Activated CD4-positive, alpha-beta T cell treated with anti-CD3 and anti-CD28 coated beads for 1 hour (primary cell): ENCODE measurements at places on chromosomes 6 and 20.

GRCh38 chr6:145569140-145569539 is 166.2 kb downstream of the EPM2A start:
- DNase-seq, result no peak

- no peak for DNase-seq
Measured at GRCh38 chr20:34541264-34541901, 17.1 kb upstream of the MAP1LC3A start.

- no peak for DNase-seq
Measured at GRCh38 chr6:95959261-95959660, 56.5 kb upstream of the FUT9 start.

GRCh38 chr20:33850159-33850558 is 39.0 kb downstream of the CHMP4B start:
- DNase-seq, result no peak

DNA sequence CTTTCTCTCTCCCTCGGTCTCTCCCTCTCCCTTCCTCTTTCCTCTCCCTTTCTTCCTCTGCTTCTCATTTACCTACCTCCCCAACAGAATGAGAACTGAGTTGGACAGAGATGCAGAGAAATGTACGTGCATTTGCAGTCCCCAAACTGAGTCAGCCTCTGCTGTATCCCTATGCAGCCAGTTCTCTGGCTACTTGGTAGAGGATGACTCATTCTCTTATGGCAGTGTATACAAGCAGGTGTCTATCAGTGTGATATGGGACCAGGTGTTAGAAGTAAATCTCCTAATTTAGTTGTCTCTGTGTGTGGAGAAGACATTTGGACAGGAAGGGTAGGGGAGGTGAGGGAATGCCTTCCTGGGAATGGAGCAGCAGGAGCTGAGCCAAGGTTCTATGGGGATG is 470.8 kb downstream of the CD109 start:
- DNase-seq, result no peak

- no peak for DNase-seq
Measured at GRCh38 chr6:47302043-47302442, 7.7 kb downstream of the TNFRSF21 start.

DNA sequence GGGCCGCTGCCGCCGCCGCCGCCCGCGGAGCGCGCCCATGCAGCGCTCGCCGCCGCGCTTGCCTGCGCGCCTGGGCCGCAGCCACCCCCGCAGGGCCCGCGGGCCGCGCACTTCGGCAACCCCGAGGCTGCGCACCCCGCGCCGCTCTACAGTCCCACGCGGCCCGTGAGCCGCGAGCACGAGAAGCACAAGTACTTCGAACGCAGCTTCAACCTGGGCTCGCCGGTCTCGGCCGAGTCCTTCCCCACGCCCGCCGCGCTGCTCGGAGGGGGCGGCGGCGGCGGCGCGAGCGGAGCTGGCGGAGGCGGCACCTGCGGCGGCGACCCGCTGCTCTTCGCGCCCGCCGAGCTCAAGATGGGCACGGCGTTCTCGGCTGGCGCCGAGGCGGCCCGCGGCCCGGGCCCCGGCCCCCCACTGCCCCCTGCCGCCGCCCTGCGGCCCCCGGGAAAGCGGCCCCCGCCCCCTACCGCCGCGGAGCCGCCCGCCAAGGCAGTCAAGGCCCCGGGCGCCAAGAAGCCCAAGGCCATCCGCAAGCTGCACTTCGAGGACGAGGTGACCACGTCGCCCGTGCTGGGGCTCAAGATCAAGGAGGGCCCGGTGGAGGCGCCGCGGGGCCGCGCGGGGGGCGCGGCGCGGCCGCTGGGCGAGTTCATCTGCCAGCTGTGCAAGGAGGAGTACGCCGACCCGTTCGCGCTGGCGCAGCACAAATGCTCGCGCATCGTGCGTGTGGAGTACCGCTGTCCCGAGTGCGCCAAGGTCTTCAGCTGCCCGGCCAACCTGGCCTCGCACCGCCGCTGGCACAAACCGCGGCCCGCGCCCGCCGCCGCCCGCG is 730 bp downstream of the INSM1 start:
- no peak for DNase-seq

GRCh38 chr20:10863337-10864060 is 189.7 kb upstream of the JAG1 start:
- no peak for DNase-seq

GRCh38 chr6:70285201-70285600 is 17.7 kb downstream of the COL9A1 start:
- no peak for DNase-seq

DNA sequence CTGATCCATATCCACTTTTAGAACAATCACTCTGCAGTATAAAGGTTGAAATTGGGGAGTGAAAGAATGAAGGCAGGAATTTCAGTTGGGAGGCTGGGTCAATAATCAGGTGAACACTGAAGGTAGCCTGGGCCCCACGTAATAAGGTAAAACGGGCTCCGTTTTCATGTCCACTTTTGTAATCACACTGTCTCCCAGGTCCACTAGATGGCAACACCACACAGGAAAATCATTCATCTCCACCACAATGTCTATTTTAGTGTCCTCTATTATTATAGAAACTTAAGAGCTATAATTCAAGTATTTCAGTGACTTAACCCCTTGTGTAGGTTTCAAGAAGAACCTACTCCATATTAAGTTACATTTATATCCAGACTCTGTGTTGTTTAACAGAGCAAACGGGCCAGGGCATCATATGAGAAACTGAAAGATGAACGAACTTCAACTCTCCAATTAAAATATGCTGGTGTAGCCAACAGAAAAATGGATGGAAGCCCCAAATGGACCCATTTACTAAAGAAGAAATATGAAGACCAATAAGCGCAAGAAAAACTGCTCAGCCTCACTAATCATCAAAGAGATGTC is 45.9 kb upstream of the MC3R start:
- DNase-seq, result no peak

DNA sequence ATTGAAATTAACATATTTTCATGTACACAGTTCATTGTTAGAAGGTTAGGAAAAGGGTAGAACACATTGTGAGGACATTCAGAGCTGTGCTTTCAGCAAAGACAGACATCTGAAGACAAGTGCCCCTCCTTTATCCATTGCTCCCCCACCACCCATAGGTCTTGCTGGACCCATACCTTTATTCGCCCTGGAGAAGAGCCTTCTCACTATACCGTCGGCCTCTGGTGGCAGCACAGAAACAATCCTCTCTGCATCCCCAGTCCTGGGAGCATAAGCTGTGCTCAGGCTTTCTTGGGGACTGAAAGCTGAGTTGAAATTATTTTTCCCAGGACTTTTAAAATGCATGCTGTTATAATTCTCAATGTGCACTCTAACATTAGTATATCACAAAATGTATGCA is 372.3 kb downstream of the EPHA7 start:
- DNase-seq, result no peak

DNA sequence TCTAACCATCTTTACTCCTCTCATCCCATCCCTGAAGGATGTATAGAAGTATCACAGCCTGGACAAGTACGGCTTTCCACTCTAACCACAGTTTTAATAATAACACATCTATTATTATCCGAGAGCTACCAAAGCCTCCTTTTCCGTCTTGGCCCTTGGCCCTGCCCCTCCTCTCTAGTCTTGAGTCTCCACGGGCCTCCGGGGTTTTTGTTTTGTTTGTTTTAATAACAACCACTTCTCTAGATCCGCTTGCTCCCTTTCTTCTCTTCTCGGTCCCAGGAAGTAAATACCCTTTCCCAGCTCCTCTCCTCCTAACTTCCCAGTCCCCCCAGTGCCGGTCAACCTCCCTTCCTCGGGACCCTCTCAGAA is 661 bp downstream of the LCA5 start:
- DNase-seq, result no peak

DNA sequence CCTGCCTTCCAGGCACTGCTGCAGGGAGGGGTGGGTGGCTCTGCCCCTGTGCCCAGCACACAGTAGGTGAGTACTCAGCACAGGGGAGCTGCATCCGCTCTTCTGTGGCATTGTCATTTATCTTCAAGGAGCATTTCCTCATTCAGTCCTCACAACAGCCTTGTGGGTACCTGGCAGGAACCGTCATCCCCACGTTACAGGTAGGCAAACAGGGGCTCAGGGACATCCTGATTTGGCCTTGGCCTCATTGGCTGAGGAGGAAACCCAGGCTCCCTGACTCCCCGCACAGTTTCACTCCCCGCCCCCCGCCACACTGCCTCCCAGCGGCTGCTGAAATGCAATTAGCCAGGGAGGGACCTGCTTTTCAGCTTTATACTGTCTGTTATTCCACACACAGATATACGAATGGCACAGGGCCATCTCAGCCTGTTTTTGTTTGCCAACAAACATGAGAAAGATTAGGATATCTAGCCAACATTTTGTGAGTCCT is 24.2 kb upstream of the PNPLA1 start:
- DNase-seq, result no peak

- DNase-seq, result no peak
Measured at GRCh38 chr6:37913210-37913609, 93.7 kb downstream of the ZFAND3 start.

DNA sequence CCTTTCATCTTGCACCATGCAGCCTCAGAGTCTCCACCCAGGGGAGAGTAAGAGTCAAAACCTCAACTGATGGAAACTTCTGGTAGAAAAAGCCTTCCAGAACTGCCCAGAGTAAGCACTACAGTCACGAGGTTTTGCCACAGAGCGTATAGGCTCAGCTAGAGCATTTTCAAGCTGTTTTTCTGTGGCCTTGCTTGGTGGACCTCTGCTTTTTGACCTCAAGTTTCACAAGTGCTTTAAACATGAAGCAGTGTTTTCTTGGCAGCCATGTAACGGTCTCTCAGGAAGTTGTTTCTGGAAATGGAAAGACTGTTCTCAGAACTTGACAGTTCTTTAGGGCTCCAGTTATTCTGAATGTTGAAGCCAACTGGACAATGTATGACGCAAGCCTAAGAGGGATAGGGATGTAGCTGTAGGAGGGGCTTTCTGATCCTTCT is 146.5 kb downstream of the ZDHHC14 start:
- no peak for DNase-seq

- no peak for DNase-seq
Measured at GRCh38 chr6:53512626-53513025, 32.3 kb downstream of the GCLC start.

DNA sequence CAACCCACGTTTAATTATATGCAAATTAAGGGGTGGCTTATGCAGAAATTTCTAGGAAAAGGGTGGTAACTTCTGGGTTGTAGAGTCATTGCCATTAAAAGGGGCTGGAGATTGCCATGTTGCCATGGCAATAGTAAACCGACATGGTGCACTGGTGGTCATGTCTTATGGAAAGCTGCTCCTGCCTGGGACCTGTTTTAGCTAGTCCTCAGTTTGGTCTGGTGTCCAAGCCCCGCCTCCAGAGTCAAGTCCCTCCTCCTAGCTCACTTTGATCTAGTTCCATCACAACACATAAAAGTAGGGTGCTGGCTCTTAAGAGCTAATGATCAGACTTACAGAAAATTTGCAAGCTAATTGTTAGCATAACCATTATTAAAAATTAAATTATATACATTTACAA is 5.3 kb downstream of the SLC22A2 start:
- no peak for DNase-seq

- DNase-seq, result no peak
Measured at GRCh38 chr6:109945091-109945490, 33.0 kb upstream of the GPR6 start.

DNA sequence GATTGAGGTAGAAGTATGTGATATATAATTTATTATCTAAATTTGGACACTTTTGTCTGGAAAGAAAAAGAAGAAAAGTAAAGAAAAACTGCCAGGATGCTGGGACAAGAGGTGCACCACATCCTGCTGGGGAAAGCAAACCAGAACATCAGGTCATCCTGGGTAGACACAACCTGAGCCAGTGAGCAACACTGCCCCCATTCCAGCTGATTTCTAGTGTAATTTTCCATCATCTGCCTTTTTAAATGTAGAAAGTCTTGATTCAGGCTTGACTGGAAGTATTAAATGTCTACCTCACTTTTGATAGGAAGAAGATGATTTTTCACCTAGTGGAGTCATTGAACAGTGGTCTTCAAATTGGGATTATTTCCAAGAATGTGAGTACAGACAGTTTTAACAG is 1164.5 kb upstream of the CITED2 start:
- no peak for DNase-seq

DNA sequence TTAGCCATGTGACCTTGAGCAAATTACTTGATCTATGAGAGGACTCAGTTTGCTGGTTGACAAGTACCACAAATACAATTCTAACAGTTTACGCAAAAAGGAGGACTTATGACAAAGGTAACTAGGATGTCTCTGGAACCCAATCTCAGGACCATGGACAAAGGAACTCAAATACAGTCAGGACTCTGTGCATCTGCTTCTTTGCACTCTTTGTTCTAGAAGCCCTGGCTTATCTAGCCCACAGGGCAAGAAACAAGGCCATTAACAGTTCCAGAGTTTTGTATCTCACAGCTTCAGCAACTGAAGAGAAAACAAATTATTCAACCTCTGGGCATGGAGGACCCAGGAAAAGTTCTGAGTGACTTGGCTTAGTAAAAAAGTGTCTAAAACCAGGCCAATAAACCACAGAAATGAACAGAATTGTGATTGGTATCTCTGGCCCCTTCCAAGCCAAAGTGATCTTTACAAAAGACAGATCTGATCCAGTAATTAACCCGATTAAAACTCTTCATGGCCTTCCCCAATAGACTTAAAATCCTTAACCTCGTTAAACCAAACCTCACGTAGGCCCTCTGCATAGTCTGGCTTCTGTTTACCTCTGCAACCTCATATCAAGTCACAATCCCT is 5.9 kb downstream of the WASF1 start:
- no peak for DNase-seq

GRCh38 chr6:393391-394221 is 2.1 kb downstream of the IRF4 start:
- no peak for DNase-seq

DNA sequence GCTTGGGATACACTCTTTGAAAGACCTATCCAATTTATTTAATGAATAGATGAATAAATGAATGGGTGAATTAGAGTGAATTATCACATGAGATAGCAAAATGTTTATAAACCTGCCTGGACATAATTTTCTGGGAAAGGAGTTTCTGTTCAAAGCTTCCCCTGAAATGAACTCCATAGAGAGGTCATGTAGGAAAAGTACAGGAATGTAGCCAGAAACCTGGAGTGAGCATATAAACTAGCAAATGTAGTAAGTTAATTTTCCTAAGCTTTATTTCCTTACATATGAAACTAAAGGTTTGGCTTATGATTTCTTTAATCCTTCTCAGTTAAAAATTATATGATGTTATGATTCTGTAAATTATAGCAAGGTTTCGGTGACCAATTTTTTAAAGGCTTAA is 380.3 kb upstream of the RSPO3 start:
- no peak for DNase-seq

GRCh38 chr6:138592749-138593123 is 93.4 kb upstream of the NHSL1 start:
- no peak for DNase-seq

GRCh38 chr6:2171728-2172127 is 73.7 kb downstream of the GMDS start:
- DNase-seq, result no peak

DNA sequence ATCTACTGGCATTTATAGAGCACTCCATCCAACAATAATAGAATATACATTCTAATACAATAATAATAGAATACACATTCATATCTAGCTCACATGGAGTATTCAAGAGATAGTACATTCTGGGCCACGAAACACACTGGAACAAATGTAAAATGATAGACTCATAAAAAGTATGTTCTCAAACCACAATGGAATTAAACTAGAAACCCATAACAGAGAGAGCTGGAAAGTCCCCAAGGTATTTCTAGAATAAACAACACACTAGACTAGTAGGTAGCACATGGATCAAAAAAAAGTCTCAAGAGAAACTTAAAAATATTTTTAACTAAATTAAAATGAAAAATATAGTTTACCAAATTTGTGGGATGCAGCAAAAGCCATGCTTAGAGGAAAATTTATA is 9.1 kb upstream of the TP53TG5 start:
- no peak for DNase-seq
